ENCODE measurements at places on chromosomes 2 and 18. TPM values are rescaled to one million over a fixed set of nuclear protein-coding genes. Genes with fewer than 3 reads are reported as not detected.

Gene CCDC85A
- 2.6 TPM for total RNA-seq

Gene TFPI
- total RNA-seq, result 42.6 TPM

Gene HOXD11
- total RNA-seq, result not detected

Gene AQP12B
- not detected for total RNA-seq

Gene DCDC2C
- total RNA-seq, result not detected

Gene SLC9A2
- not detected for total RNA-seq

Gene HOXD4
- total RNA-seq, result not detected
